ENCODE measurements at places on chromosomes 16 and 17. TPM values are rescaled to one million over a fixed set of nuclear protein-coding genes. Genes with fewer than 3 reads are reported as not detected.

DNA sequence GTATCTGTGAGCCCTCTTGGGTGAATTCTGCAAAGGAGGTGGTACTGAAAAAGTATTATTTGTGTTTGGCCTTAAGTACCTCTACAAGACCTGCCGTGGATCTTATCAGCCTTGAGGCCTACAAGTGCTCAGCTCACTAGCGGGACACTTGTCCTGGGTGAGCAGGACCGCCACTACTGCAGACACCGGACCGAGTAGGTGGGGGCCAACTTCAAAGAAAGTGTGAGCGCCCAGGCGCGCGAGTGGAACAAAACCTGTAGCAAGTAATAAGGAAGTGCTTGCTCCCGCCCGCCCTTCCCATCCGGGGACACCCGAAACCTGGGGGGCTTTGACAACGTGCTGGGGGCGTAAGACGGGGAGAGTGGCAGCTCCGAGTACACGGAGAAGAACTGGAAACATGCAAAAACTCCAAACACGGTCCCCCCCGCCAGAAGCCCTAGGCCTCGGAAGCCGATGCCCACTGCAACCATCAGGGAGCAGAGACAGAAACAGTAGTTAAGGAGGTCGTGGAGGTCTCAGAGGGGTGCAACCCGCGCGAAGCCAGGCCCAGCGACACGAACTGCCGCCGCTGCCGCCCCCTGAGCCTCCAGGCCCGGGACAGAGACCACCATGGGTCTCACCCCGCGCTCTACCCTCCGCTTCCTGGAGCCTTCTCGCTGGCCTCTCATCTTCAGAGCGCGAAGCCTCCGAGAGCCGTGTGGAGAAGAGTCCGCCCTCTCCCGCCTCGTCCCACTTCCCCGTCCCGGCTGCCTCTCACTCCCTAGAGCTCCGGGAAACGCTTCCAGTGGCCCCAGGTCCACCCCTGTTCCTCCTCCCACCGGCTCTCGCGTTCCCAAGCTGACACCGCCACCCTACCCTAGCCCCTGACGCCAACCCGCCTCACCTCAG is 537 bp downstream of the CNOT1 start:
- peak; percentile 19 for DNase-seq

DNA sequence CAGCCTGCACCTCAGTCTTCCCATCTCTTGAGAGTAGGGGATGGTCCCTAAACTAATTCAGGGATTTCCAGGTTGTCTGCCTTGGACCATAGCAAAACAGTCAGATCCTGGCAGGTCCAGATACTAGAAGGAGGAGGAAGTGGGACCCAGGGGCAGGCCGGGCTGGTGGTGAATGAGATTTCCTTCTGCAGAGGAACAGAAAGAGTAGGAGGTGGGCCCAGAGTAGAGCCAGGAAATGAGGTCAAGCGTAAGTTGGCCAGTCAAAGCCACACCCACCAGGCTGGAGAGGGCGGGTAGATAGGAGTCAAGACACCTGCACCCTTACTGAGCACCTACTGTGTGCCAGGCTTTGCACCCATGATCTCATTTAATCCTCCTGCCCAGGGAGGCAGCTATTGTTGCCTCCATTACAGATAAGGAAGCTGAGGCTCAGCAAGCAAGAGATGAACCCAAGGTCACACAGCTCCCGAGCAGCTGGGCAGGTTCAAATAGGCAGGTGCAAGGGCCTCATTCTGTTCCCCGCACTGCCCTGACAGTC is 2.6 kb downstream of the CDH5 start:
- DNase-seq = no peak

- DNase-seq = peak; percentile 72
These were observed 28.1 kb upstream of the LGALS9 start for GRCh38 chr17:27602721-27603420.

DNA sequence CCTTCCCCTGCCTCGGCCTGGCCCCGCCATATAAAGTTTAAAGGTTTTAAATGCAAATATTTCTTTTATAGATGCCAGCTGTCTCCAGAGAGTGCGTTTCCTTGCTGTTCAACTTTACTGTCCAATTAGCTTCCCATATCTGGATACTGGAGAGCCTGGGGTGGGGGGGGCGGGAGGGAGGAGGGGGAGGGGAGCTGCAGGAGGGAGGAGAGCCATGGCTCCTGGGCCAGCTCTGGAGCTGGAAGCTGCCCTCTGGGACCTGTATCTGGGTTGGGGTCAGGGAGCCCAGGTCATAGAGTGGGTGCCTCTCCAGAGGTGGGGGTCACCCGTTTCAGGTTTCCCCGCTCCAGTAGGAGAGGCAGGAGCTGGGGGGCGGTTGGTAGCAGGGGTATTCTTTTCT is 6.2 kb upstream of the GSE1 start:
- no peak for DNase-seq

GRCh38 chr17:41678907-41679739 is 9.6 kb upstream of the EIF1 start:
- DNase-seq = no peak

- DNase-seq = no peak
These were observed 4.4 kb downstream of the GGA2 start for GRCh38 chr16:23505671-23506605.

HOXB9 gene
- polyA plus RNA-seq = 0.61 TPM

ADAD2 gene
- polyA plus RNA-seq = 0.47 TPM
